ENCODE measurements at places on chromosomes 2 and 18. TPM values are rescaled to one million over a fixed set of nuclear protein-coding genes. Genes with fewer than 3 reads are reported as not detected.

The GLI2 gene
- polyA plus RNA-seq = 0.37 TPM

The SAG gene
- polyA plus RNA-seq = not detected

The C2orf81 gene
- 9.9 TPM for polyA plus RNA-seq

The SLC5A7 gene
- polyA plus RNA-seq = not detected

The B4GALT6 gene
- 3.4 TPM for polyA plus RNA-seq

The CHRNA1 gene
- 0.44 TPM for polyA plus RNA-seq

The ATF2 gene
- polyA plus RNA-seq = 18.2 TPM

- DNase-seq = no peak
Measured at GRCh38 chr18:23154030-23154429, 18.7 kb downstream of the CABLES1 start.

GRCh38 chr18:61245276-61245675 lies 88.0 kb upstream of the CDH20 start:
- peak; percentile 19 for DNase-seq

GRCh38 chr18:28189400-28190239 lies 12.7 kb upstream of the CDH2 start:
- no peak for DNase-seq

DNA sequence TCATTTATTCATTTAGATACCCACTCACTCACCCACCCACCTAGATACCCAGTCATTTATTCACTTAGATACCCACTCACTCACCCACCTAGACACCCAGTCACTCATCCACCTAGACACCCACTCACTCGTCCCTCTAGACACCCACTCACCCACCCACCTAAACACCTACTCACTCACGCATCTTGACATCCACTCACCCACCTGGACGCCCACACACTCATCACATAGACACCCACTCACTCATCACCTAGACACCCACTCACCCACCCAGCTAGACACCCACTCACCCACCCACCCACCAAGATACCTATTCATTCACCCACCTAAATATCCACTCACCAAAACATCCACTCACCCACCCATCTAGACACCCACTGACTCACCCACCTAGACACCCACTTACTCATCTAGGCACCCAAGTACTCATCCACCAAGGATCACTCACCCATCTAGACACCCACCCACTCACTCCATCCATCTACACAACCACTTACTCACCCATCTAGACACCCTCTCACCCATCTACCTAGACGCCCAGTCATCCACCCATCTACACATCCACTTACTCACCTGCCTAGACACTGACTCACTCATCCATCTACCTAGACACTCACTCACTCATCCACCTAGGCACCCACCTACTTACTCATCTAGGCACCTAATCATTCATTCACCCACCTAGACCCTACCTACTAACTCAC lies 723.7 kb upstream of the RAB6C start:
- DNase-seq = no peak

DNA sequence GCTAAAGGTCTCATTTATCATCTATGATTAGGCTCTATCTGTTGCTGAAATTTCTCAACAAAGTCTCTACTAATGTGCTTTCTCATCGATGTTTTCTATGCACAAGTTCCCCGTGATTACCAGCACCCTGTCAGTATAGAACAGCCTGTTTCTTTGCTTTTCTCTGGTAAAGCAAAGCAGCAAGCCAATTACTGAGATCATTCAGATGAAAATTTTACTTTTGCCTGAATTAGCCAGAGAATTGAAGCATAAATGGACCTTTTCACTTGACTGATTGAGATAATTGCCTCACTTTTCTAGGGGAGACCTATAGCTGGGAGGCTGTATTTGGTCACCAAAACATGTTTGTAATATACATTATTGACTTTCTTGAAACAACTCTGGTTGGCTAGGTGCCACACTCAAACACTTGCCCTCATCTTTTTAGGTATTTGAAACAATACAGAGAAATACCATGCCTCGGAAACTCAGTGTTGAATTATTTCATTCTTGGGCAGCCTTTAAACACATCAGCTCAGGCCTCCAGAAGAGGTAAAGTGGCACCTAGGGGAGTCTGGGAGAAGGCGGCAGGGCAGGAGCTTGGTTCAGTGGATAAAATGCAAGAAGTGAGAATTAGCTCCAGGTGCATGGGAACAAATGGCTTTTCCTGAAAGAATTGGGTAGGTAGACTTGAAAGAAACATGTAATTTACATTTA lies 96.2 kb downstream of the GALNT3 start:
- DNase-seq = peak; percentile 40

- DNase-seq = no peak
Measured at GRCh38 chr2:69926849-69927515, 12.1 kb downstream of the MXD1 start.

DNA sequence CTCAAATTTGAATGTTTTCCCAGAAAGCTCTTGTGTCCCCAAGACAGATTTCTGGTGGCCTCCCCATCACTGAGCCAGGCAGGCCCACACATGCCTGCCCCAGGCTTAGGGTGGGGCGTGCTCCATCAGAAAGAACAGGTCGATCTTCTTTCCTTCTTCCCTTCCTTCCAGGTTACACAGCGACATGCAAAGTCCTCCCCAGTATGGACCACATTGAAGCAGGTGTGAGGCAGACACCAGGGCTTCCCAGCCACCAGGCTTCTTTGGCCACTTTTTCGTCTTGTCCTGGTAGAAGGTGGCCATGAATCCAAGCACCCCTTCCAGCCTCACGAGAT lies 41.4 kb upstream of the LAPTM4A start:
- no peak for DNase-seq

GRCh38 chr2:152617456-152618192 lies 99.6 kb downstream of the PRPF40A start:
- no peak for DNase-seq

- no peak for DNase-seq
Measured at GRCh38 chr2:100011272-100011731, 131.1 kb downstream of the AFF3 start.

GRCh38 chr18:13583576-13584550 lies 142.5 kb downstream of the FAM210A start:
- no peak for DNase-seq

DNA sequence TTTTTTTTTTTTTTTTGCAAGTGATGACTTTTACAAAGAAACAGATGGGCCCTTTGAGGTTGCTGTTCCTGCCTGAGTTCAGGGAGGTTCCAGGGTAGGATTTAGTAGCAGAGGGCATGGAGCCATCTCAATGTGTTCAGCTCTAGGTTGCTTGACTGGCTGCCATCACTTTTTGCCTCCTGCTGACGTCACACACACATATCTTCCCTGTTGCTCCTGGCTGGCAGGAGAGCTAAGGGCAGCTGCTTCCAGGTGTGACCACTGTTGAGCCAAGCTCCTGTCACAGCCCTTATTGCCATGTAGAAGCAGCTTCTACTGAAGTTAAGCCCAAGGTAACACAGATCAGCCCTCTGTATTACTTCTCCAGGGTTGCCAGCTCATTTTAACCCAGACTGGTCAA lies 394.2 kb upstream of the SPRED2 start:
- no peak for DNase-seq

DNA sequence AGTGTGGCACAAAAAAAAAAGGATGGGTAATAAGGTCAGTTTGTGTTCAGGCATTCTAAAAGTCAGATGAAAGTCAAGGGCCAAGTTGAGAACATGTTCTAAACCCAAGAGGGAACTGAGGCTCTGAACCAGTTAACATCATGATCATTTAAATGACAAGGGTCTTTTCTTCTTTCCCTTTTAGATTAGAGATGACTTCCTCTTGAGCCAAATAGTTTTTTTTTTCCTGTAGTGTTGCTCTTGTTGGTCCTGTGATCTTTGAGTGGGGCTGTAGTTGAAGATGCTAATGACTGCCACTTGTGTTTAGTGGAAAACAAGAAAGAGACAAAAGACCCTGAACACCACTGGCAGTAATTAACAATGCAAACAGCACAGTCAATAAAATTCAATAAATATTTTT lies 482.7 kb upstream of the SYT4 start:
- DNase-seq = no peak

DNA sequence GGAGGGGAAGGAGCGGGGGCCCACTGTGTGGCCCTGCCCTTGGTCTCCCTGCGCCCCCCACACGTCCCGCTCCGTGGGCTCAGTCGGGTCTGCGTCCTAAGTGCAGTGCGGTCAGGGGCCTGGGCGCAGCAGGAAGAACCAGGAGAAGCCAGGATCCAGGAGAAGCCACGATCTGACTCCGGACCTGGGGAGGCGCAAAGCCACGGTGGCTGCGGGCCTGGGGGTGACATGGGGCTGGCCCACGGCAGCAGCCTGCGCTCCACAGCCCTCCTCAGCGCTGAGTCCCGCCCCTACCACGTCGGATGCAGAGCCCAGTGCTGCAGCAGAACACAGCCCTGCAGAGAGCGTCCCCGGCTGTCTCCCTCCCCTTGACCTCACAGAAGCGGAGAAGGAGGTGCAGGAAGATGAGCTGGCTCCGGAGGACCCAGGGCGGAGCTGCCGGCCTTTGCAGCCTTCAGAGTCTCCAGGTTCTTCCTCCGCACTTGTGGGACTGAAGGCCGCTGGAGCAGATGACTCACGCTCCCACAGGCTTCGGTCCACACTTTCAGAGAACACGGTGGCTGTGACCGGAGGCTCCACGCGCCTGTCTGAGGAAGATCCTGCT lies 589.2 kb upstream of the SALL3 start:
- DNase-seq = no peak

DNA sequence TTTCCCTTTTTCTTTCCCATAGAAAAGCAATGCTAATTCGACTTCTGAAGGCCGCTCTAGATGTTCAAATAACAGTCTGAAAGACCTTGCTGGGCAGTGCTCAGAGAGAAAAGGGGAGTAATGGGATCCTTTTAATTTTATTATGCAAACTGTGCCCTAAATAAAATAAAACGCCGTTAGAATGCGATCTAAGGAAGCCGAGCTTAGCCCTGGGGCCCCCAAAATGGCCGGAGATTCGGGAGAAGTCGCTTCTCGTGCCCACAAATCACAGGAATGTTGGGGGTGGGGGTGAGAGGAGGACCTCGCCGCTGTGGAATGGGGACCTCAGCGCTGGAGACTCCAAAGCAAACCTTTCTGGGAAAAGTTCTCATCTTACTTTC lies 8.4 kb upstream of the POU3F3 start:
- DNase-seq = peak; percentile 64

- no peak for DNase-seq
Measured at GRCh38 chr2:45898819-45899218, 247.3 kb downstream of the PRKCE start.

- DNase-seq = no peak
Measured at GRCh38 chr2:35731674-35732073, 623.9 kb upstream of the CRIM1 start.

GRCh38 chr2:201980389-201980821 lies 53.2 kb upstream of the FZD7 start:
- no peak for DNase-seq

DNA sequence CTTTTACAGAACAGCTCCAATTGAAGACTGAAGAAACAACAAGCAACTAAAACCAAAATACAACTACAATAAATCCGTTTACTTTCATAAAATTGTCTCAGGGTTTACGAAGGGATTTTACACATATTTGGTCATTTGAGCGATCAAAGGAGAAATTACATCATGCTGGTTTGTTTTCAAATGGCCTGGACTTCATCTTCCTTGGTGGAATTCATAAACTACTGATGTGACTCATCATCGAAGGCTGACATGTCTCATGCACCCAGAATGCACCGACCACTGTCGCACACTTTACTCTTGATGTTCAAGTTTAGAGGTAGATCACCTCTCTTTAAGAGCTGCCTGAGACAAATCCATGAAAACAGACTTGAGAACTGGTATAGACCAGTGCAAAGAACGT lies 25.6 kb upstream of the PMAIP1 start:
- DNase-seq = no peak

- DNase-seq = no peak
Measured at GRCh38 chr18:58966704-58967103, 102.0 kb downstream of the ZNF532 start.

- peak; percentile 84 for DNase-seq
Measured at GRCh38 chr2:240326246-240326645, 109.2 kb upstream of the GPC1 start.

- no peak for DNase-seq
Measured at GRCh38 chr2:53177327-53177726, 590.3 kb upstream of the CHAC2 start.

DNA sequence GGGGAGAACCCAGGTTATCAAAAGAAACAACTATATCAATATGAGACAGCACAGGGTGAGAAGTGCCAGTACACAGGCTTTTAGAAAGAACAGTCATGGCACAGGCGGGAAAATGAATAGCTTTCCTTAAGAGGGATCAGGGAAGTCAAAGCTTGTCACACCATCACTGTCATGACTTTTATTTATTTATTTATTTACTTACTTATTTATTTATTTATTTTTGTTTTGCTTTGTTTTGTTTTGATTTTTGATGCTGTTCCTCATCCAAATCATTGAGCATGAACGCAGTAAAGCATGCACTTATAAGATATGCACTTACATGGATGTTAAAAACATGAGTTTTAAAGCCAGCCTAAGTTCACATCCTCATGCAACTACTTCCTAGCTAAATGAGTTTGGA lies 19.3 kb upstream of the CRIM1 start:
- DNase-seq = no peak

- no peak for DNase-seq
Measured at GRCh38 chr2:23294238-23294637, 90.7 kb upstream of the KLHL29 start.

- DNase-seq = no peak
Measured at GRCh38 chr2:239805414-239805813, 219.7 kb downstream of the NDUFA10 start.

DNA sequence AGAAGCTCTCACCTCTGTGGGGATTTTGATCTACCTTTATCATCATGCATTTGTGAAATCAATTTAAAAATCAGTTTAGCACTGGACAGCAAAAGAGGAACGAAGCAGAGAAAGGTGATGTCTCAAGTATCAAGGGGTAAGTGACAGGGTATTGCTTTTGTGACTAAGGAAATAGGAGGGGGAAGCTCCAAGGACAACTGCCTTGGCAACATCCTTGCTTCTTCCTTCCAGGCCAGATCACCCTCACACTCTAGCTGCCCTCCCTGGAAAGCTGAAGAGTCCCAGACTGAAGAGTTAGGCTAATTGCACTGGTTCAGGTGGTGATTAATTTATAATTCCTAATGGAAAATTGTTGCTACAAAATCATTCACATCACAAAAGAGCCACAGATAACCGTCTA lies 859.1 kb upstream of the ACVR2A start:
- DNase-seq = no peak

GRCh38 chr2:165587335-165587938 lies 117.9 kb downstream of the CSRNP3 start:
- DNase-seq = no peak

GRCh38 chr2:143645921-143646645 lies 516.9 kb downstream of the ARHGAP15 start:
- peak; percentile 70 for DNase-seq

DNA sequence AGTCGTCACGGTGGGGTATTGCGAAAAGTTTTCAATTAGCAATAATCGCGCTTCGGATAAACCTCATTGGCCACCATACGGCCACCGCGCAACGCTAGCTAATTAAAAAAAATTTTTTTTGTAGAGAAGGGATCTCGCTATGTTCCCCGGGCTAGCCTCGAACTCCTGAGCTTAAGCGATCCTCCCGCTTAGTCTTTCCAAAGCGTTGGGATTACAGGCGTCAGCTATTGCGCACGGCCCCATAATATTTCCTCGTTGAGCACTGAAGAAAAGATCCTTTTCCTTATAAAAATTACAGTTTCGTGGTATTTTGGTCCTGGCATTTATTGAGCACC lies 759 bp upstream of the ACTR1B start:
- DNase-seq = no peak

GRCh38 chr2:177754492-177754873 lies 318.1 kb downstream of the PDE11A start:
- DNase-seq = peak; percentile 14
